ENCODE measurements at places on chromosomes 7 and 10. TPM values are rescaled to one million over a fixed set of nuclear protein-coding genes. Genes with fewer than 3 reads are reported as not detected.

The VSTM2A gene
- not detected for polyA plus RNA-seq

The DDC gene
- not detected for polyA plus RNA-seq

The GTF2IRD1 gene
- 16.4 TPM for polyA plus RNA-seq

The CREB3L2 gene
- polyA plus RNA-seq, result 13.2 TPM

The MMD2 gene
- polyA plus RNA-seq, result not detected

The FANK1 gene
- polyA plus RNA-seq, result 0.53 TPM

The ZNF727 gene
- polyA plus RNA-seq, result 0.19 TPM

The CTTNBP2 gene
- 0.65 TPM for polyA plus RNA-seq

The HGF gene
- 0.42 TPM for polyA plus RNA-seq

The PPP1R9A gene
- polyA plus RNA-seq, result 3.6 TPM

The WAC gene
- polyA plus RNA-seq, result 66.4 TPM

The LRRC4 gene
- 0.89 TPM for polyA plus RNA-seq

The MTG1 gene
- polyA plus RNA-seq, result 34.2 TPM

The TRIP6 gene
- 10.6 TPM for polyA plus RNA-seq

The TRIM50 gene
- polyA plus RNA-seq, result 0.15 TPM

The UBE2H gene
- 56.4 TPM for polyA plus RNA-seq

The MMRN2 gene
- polyA plus RNA-seq, result 15.8 TPM

The CYP26C1 gene
- polyA plus RNA-seq, result not detected

The GNAI1 gene
- polyA plus RNA-seq, result 9.2 TPM

The TMEM236 gene
- 0.25 TPM for polyA plus RNA-seq

The SUN3 gene
- polyA plus RNA-seq, result not detected

The ABCC2 gene
- 0.11 TPM for polyA plus RNA-seq

The SSMEM1 gene
- not detected for polyA plus RNA-seq

All from heart left ventricle (tissue), 16 donors.